ENCODE measurements at places on chromosomes 1 and 21.

DNA sequence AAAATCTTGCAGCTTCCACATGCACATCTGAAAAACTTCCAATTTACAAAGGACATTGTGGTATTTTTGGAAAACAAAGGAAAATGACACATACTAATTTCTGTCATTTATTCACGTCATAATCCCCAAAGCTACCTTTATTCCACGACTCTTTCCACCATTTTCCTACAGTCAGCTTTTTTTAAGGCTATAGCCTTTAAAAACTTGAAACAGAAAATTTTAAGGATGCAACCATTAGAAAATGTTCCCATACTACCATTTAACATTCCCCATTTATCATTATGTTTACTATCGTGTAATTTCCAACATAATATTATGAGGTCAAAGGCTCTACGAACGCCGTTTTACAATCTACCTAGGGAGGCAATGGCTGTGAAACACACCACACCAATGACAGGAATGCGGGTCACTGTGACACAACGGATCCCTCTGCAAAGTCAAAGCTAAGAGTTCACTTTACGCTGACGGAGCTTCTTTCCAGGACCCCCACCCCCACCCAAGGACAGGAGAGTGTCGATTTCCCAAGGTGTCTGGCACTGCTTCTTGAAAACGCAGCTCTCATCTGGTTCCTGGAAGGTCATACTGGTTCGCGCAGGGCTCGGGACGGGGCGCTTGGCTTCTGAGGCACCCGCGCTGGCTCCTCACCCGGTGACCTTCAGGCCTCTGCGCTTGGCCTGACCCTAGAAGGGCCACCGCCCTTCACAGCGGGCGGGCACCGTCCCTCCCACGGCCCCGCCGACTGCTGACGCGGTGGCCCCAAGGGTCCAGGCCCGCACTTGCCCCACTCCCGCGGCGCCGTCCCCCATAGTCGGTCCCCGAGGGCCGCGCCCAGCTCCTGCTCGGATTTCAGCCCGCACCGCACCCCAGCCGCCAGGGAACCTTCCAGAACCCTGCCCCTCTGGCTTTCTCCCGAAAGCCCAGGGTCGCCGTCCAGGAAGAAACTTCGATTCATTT is 50.5 kb upstream of the ATF3 start:
- peak; percentile 83 for DNase-seq

DNA sequence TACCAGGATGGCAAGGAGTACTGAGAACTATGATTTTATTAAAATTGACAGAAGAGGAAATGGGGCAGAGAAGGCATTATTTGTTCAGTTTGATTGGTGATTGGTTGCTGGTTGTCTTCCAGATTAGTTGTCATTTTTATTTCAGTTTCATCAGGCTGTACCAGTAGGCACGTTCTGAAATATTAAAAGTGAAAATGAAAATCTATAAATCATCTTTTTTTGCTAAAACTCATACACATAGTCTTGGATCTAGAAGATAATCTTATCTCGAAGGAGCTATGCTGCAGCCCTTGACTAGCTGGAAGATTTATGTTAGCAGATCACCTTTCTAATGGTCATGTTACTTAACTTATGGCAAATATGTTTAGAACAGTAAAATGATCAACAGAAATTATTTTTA is 29.0 kb downstream of the NEK7 start:
- no peak for DNase-seq

- peak; percentile 63 for DNase-seq
These were observed 13.0 kb downstream of the IFI6 start for GRCh38 chr1:27658951-27659496.

DNA sequence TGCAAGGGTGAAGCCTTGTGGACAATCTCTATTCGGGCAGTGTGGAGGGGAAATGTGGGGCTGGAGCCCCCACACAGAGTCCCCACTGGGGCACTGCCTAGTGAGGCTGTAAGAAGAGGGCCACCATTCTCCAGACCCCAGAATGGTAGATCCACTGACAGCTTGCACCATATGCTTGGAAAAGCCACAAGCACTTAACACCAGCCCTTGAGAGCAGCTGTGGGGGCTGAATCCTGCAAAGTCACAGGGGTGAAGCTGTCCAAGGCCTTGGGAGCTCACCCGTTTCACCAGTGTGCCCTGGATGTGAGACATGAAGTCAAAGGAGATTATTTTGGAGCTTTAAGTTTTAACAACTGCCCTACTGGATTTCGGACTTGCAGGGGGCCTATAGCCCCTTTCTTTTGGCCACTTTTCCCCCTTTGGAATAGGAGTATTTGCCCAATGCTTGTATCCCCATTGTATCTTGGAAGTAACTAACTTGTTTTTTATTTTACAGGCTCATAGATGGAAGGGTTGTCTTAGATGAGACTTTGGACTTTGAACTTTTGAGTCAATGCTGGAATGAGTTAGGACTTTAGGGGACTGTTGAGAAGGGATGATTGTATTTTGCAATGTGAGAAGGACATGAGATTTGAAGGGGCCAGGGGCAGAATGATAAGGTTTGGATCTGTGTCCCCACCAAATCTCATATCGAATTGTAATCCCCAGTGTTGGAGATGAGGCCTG is 16.3 kb upstream of the COL6A1 start:
- no peak for DNase-seq

GRCh38 chr1:231382426-231382825 is 39.7 kb downstream of the EGLN1 start:
- DNase-seq = no peak

- DNase-seq = no peak
These were observed 3.6 kb downstream of the CAP1 start for GRCh38 chr1:40044110-40044509.

DNA sequence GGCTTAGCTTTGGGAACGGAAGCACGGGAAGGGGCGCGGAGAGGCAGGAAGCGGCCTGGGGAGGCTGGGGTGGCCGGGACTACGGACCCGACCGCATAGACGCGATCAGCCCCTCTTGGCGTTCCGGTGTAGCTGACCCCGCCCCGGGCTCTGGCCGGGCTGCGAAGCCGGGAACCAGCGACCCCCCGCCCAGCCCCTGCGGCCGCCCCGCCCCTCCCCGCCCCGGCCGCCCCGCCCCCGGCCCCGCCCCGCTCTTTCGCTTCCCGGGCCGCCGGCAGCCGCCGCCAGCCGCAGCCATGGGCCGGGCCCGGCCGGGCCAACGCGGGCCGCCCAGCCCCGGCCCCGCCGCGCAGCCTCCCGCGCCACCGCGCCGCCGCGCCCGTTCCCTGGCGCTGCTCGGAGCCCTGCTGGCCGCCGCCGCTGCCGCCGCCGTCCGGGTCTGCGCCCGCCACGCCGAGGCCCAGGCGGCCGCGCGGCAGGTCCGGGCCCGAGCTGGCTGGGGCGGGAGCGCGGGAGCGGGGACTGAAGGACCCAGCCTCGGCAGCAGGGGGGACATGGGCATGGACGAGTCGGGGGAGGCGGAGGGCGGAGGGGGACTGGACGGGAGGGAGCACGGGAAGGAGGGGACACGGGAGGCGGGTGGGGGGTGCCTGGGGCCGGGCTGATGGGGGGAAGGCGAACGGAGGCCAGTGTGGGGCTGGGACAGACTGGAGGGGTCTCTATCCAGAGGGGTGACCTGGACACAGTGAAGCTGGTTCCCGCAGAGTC is at the start of gene SELENON:
Gene SELENON (plus strand): TSS at position 259 of the 768 bp plus-strand sequence. CDS start 38 bp downstream, at position 297.
- DNase-seq = peak; percentile 75

- DNase-seq = no peak
These were observed 327.5 kb upstream of the POGK start for GRCh38 chr1:166511761-166512160.

GRCh38 chr1:217418269-217419193 is 212.4 kb downstream of the GPATCH2 start:
- DNase-seq = no peak

DNA sequence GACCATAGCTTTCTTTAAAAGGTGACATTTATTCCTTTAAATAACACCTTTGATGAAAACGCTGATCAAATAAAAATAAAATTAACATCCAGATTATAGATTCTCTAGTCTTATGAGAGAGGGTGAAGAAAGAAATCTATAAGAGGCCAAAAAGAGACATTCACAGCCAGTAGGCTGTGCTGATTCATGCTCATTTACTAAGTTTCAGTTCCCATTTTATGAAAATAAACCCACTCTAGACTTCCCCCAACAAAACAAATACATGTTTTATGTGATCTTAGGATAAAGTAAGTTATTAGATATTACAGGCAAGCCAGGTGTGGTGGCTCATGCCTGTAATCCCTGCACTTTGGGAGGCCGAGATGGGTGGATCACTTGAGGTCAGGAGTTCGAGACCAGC is 21.1 kb downstream of the ESRRG start:
- DNase-seq = no peak

All from mesendoderm (in vitro differentiated cells).